ENCODE measurements at places on chromosomes 2 and 18. TPM values are rescaled to one million over a fixed set of nuclear protein-coding genes. Genes with fewer than 3 reads are reported as not detected.

The ARMC9 gene
- 0.45 TPM for total RNA-seq

- DNase-seq = no peak
Observed at GRCh38 chr2:127630864-127631540, 15.0 kb upstream of the GPR17 start.

The IL36RN gene
- not detected for total RNA-seq

The TUBA4B gene
- not detected for total RNA-seq

The UGT1A9 gene
- not detected for total RNA-seq

The GKN2 gene
- not detected for total RNA-seq

- DNase-seq = no peak
Observed at GRCh38 chr2:173323371-173323770, 31.3 kb upstream of the CDCA7 start.

DNA sequence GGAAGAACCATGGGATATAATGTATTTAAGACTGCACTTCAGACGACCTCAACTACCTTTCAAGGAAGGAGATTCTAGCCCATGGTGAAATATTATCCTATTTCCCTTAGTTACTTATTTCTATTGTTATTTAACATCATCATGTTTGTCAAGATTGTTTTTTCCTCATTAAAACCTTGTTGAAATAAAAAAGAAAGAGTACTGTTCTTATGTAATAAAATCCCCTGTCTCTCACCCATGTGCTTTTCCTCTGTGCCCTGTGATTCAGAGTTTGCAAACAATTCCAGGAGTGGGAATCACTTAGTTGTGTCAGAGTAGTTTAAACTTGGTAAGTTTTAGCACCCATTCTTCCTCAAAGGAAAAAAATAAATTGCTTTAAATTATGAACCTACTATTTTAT is 43.6 kb downstream of the ERBB4 start:
- no peak for DNase-seq

DNA sequence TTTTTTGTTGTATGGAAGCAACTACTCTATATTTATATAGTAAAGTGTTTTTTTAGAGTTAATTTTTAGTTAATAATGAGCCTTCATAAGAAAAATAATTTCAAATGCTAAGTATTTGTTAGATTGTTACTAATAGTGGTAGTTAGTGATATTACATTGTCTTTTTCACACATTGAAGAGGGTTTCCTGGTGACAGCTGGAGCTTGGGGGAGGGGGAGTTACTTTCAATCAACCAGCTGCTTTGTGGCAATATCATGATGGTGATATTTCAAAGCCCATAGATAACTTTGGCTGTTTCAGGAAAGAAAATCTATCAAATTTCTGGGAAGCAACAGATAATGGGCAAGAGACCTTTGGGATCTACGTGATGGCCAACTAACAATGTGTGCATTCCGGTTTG is 4.1 kb downstream of the RHBDD1 start:
- DNase-seq = no peak

DNA sequence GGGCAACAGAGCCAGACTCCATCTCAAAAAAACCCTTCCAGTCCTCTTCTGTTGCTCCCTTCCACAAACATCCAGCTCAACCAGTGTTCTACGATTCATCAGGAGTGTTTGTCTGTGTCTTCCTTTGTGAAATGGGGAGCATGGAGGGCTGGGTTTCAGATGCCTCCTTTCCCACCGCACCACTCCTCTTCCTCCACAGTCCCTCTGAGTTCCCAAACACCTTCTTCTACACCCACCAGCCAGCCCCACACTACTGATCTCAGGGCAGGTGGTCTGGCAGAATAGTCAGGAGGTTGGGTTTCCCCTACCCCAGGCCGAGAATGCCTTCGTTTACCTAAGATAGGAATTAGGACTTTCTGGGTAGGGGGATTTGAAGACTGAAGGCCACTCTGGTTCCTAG is 36.9 kb downstream of the NGEF start:
- no peak for DNase-seq

DNA sequence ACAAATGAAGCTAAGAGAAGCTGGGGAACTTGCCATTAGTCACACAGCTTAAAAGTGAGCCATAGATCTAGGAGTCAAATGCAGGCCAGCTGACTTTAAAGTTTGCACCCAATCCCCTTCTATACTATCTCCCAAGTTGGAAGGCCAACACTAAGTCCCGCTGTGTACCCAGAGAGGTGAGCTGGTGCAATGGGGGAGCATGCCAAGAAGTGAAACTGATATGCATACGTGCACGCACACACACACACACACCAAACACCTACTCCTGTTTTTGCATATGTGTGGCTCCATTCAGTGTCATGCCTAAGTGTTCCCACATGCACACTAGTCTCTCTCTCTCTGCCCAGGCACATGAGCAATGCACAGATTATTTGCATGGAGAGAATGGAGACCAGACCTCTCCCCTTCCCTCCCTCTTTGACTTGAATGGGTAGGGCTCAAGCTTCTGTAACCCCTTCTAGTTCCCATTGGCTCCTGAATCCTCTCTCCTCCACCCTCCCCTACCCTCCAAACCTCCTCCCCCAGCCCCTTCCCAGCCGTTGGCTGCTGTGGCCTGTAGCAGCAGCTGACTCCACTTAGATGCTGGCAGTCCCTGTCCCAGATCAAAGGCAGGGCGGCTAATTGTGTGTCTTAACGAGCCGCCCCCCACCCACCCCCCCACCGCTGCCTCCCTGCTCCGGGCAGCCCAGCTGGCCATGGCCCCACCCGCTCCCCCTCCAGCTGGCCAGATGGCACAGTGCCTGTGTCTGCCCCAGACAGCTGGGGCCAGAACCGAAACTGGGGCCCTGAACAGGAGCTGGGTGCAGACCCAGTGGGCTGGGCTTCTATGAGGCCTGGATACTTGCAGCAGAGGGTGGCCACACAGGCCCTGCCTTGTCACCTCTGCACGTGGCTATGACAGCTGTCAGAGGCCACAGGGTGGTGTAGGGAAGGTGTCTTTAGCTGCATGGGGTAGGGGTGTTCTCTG is 5.6 kb downstream of the WNT10A start:
- DNase-seq = no peak

The UNC80 gene
- not detected for total RNA-seq

The ITSN2 gene
- 76.6 TPM for total RNA-seq

DNA sequence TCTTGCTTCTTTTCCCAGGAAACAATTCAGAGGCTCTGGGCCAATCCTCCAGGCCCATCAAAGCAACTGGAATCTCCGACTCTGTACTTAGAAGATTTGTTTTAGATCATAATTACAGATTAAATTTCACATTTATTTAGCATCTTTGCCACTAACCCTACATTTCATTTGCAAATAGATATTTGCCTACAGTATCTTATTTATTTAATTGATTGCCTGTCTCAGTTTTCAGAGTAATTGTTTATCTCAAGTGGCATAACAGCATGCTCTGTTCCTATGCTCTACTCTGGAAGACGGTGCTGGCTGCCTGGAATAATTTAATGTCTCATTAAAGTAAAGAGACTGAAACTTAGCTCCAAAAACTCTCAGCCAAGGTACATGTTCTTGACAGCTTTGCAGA is 213.4 kb downstream of the HNMT start:
- no peak for DNase-seq

DNA sequence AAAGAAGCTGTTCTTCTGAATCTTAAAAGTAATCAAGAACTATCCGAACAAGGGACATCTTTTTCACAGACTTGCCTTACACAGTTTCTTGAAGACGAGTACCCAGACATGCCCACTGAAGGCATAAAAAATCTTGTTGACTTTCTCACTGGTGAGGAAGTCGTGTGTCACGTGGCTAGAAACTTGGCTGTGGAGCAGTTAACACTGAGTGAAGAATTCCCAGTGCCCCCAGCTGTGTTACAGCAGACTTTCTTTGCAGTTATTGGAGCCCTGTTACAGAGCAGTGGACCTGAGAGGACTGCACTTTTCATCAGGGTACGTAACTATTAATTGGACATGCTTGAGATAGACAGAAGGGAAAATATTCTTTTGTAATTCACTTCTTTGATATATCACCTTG is 2.4 kb downstream of the MRPL44 start:
- DNase-seq = no peak

The ERMN gene
- 3.5 TPM for total RNA-seq

- no peak for DNase-seq
Observed at GRCh38 chr2:124025891-124026434, 876 bp downstream of the CNTNAP5 start.

DNA sequence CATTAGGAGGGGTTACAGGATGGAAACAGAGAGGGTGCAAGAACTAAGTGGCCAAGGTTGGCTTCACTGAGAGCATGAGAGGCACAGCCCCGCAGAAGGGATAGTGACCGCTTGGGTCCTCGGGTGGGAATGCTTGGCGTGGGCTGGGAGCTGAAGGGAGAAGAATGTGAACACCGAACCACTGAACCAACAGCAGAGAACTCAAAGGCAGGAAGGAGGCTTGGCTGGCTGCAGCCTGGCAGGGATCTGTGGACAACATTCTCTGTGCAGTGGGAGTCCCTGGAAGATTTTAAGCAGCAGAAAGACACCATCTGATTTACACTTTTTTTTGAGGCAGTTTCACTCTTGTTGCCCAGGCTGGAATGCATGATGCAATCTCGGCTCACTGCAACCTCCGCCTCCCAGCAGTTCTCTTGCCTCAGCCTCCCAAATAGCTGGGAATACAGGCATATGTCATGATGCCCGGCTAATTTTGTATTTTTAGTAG is 33.9 kb downstream of the SOWAHC start:
- no peak for DNase-seq

DNA sequence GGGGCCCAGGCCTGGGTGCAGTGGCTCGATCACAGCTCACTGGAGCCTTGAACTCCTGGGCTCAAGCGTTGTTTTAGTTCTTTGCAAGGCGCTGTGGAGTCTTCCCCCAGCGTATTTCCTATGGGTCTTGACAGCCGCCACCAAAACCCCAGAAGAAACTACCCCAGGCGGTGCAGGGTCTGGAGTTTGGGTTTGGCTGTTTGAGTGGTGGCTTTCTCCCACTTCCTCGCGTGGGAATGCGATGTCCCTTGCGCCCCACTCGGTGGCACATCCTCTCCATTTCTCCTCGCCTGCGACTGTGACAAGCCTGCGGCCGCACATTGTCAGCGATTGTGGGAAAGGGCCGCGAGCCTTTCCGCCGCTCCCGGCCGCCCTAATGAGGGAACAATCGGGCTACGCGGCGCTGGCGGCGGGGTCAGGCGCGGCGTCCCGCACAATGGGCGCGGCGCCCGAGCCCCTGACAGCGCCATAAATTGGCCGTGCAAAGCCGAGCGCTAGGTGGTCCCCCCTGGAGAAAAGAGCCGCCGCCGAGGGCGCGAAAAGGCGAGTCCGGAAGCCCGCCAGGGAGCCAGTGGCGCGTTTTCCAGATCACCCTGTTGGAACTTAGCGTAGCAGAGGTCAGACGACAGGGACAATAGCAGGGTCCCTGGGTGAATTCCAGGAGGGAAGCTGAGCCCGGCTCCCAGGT is 194.9 kb upstream of the POU3F3 start:
- no peak for DNase-seq

DNA sequence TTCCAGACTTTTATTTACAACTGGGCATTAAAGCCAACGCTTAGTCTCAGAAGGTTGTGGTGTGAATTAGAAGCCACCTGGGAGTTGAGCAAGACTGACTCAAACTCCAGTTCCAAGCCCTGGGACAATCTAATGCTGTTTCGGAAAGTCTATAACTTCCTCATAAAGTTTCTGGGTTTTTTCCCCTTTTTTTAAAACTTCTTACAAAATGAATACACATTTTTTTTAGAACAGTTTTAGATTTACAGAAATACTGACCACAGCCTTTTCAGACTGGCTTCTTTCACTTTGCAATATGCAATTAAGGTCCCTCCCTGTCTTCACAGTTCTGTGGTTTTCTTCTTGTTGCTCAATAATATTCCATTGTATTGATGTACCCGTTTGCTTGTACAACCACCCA is 115.9 kb upstream of the TWIST2 start:
- no peak for DNase-seq

DNA sequence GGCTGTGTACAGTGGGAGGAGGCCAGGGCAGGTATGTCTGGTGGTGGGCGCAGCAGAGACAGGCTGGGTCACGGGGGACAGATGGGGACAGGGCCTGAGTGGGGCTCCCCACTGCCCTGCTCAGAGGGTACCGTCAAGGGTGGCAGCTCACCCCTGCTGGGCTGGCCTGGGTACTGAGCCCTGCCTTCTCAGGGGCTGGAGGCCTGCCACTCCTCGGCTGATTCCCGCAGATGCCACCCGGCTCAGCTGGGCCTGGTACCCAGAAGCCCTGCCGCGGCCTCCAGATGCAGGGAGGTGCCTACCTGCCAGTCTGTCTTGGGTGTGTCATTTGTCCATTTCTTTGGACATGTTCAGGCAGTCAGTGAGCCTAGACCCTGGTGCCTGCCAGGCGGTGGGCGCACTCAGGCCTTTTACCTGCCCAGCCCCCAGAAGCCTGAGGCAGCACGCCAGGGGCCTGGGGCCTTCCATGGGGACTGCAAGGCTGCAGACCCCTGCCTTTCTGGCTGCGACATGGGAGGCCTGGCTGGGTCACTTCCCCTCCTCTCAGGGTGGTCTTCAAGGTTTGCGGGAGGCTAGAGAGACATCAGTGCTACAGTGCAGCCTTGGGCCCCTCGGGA is 3.3 kb downstream of the SNORC start:
- DNase-seq = no peak

- DNase-seq = no peak
Observed at GRCh38 chr2:211903961-211904360, 634.6 kb downstream of the ERBB4 start.

The SLC5A7 gene
- not detected for total RNA-seq

DNA sequence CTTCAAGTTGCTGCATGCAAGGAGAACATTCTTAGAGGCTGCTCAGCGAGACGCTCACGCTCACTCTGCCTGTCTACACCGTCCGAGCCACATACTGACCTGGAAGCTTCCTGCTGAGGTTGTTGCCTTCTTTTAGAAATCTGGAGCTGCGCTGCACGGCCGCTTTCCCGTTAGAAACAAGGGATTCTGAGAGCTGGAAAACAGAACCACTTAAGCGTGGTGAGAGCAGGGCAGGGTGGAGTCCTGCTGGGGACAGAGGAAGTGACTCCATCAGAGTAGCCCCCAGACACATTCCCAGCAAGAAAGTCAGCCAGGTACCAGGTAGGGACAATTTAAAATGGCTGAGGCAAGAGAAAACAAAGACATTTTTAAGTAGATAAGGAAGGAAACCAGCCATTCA is 135.2 kb downstream of the LAMA1 start:
- DNase-seq = no peak

The MAPRE2 gene
- 48.6 TPM for total RNA-seq

The DAPL1 gene
- total RNA-seq = not detected

GRCh38 chr2:191691016-191691735 is 13.2 kb downstream of the NABP1 start:
- peak; percentile 75 for DNase-seq

GRCh38 chr2:149556452-149556851 is 31.1 kb downstream of the MMADHC start:
- DNase-seq = no peak

DNA sequence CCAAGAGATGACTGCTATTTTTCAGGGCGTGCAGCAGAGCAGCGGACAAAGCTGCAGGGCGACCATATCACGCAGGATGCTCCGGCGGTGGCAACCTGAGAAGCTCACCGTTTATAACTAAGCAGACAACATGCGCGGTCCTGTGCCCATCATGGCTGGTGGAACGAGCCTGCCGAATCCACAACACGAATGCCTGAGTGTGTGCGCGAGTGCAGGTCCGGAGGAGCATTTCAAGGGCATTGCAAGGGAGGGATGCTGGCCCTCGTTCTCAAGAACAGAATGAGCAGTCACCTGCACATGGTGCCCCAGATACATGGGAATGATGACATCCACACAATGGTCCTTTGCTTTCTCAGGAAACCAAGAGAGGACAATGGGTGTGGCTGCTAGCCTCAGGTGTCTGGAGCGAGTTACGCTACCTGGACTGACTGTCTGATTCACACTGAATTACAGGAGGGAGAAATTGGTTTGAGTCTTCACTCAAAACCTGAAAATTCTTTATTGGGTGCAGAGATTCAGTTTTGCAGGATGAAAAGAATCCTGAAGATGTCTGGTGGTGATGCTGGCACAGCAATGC is 39.8 kb downstream of the TBC1D8 start:
- DNase-seq = no peak
